Stimulated activated CD4-positive, alpha-beta T cell treated with anti-CD3 and anti-CD28 coated beads, Interleukin-1b, Interleukin-23, amount 100 ng/mL, for 4 hours (primary cell): ENCODE measurements at places on chromosomes 3 and 15.

DNA sequence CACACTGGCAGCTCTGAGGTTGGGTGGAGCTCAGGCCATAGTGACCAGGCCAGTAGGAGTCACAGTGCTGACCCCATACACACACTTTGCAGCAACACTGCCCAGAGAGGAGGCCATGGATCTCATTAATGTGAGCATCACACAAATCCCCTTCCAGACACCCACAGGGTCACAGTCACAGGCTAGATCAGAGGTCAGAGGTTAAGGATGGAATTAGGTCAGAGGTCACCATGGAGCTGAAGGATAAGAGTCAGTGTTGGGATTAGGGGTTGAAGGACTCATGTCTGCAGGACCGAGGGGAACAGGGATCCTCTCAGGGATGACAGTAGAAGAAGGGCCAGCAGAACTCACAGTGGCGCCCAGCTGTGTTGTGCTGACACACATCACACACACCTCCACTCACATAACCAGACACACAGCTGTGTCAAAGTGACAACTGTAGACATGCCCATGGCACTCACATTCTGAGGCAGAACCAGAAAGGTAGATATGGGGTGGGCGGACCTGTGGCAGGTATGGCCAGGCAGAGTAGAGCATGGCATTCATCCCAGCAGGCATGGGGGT, 12.7 kb downstream of the CCDC71 start:
- no peak for DNase-seq

DNA sequence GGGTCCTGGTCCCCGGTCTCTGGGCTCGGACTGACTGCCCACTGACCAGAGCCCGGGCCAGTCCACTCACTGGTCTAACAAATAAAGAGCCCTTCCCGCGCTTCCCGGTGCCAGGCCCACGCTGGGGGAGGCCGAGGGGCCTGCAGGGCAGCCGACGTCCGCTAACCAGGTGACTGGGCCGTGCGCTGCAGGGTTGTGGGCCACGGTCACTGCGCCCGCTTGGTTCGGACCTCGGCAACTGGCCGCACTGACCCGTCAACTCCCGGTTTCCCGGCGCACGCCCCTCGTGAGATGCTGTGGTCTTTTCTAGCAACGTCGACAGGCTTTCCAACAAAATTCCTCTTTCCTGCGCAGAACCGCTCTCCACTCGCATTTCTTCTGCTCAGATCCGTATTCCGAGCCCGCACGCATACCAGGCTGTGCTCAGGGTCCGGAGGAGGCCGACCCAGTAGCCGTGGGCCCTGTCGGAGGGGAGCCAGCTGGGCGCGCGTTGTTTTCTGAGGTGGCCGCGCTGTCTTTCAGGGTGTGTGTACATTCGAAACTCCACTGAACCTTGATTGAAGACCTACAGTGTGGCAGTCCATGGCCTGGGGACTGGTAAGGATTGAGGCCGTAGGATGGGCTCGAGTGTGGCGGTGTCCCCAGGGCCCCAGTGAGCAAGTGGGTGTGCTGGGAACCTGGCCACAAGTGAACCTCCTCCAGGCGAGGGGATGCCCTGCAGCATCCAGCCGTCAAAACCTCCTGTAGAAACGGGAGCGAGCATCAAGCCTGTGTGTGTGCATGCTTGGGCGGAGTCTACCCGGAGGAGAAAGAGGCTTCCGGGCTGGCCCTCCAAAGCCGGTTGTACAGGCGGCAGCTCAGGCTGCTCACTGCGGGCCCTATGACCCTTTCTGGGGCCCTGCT, 875 bp upstream of the NT5DC2 start:
- no peak for DNase-seq

DNA sequence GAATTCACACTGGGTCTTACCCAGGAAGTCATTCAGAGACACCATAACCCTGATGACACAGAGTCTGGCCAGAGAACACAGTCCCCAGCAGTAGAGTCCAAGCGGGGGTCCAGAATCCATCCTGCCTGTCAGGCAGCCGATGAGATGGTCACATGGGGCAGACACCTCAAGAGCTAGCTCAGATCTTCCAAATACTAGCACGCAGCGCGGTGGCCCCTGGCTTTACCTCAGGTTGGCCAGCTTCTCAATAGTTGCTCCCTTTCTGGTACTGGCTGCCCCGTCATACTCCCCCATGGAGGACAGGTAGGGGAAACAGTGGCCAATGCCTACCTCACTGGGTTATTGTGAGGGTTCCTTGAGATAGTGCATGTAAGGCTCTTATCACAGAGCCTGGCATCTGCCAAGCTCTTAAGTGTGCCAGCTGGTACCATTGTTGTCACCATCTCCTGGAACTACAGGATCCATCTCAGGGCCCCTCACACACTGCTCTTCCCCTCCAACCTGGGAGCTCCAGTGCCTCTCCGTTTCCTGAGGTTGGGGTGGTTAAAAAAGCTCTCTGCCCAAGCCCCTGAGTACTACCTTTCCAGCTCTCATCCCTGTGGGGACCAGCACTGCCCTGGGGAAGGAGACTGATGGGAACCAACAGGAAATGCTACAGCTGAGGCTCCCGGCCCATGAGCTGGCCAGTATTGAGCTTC, 3.5 kb upstream of the SLC28A1 start:
- no peak for DNase-seq

DNA sequence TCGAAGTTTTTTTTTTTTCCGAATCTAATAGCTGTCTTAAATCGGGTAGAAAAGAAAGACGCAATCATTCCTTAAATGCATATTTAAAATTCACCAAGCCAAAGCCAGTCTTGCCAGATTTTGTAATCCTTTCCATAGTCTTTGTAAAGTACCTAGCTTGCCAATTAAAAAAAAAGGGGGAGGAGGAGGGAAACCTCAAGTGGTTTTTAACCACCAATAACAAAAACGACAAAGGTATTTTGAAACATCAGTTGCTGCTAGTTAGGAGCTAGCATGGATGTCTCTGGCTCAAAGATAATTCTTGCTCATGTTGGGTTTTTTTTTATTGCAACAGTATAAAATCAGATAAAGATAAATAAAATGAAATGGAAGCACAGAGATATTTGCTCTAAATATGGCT, 187.9 kb downstream of the MECOM start:
- no peak for DNase-seq

- DNase-seq, result no peak
These were observed 14.0 kb upstream of the TOPBP1 start for GRCh38 chr3:133675631-133676335.

DNA sequence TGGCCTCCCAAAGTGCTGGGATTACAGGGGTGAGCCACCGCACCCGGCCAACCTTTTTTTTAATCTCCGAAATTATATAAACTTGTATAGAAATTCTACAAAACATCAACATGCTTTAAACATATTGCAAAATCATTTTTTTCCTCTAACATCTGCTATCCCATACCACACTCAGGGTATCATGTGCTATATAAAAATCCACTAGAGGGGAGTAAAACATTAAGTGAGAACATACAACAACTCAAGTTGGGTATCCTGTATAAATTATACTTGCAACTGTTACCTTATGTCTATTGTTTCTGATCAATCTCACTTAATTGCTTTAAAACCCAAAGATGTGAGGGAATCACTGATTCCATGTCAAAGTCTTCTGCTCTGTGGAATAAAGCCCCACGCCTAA, 71.9 kb upstream of the FBN1 start:
- no peak for DNase-seq

GRCh38 chr3:186882150-186882524, 39.6 kb downstream of the ADIPOQ start:
- DNase-seq, result no peak

DNA sequence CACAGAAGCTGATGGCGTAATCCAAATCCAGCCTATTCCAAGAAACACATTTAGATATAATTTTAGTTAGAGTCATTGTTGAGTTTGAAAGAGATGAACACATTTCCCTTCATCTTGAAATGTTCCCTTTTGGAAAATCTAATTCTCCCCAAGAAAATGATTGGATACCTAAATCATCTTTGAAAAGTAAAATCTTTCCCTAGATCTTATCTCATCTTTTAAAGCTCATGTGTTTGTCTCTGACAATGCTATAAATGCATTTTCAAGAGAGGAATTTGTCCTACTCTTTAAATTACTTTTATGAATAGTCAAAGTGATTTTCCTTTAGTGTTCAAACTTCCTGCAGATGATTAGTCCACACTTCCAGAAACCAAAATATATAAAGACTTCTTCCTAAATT, 82.6 kb upstream of the CNTN6 start:
- no peak for DNase-seq

- DNase-seq, result no peak
These were observed 144.0 kb upstream of the SUCLG2 start for GRCh38 chr3:67798412-67798811.

DNA sequence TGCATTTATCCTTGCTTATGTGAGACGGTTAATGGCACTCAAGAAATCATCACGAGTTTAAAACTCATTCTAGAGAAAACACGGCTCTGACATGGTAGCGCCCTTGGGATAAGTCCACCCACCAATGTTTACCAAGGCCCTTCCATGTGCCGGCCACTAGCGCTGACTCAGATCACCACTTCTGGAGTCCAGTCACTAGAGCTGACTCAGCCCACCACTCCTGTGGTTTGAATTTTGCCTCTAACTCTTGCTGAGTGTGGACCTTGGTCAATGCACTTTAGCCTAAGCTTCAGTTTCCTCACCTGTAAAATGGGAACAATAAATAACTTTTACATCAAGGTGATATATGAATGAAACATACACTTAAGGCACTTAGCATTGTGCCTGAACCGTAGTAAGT, 358.4 kb upstream of the PROK2 start:
- DNase-seq, result no peak

DNA sequence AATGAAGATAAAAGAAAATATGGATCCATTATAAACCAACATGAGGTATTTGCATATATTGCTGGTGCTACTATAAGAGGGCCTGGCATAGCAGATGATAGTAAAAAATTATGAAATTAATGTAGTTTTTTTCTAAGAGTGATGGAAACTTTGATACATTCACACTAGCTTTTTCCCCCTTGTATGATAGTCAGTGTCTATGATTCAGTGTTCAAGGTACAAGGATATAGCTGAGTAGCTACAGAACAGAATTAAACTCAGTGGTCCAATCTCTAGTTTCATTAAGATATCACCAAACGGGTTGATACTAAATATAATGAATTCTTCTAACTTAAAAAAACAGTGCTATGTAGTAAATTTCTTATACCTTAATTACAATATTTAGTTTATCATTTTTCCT, 49.9 kb upstream of the XRN1 start:
- no peak for DNase-seq

DNA sequence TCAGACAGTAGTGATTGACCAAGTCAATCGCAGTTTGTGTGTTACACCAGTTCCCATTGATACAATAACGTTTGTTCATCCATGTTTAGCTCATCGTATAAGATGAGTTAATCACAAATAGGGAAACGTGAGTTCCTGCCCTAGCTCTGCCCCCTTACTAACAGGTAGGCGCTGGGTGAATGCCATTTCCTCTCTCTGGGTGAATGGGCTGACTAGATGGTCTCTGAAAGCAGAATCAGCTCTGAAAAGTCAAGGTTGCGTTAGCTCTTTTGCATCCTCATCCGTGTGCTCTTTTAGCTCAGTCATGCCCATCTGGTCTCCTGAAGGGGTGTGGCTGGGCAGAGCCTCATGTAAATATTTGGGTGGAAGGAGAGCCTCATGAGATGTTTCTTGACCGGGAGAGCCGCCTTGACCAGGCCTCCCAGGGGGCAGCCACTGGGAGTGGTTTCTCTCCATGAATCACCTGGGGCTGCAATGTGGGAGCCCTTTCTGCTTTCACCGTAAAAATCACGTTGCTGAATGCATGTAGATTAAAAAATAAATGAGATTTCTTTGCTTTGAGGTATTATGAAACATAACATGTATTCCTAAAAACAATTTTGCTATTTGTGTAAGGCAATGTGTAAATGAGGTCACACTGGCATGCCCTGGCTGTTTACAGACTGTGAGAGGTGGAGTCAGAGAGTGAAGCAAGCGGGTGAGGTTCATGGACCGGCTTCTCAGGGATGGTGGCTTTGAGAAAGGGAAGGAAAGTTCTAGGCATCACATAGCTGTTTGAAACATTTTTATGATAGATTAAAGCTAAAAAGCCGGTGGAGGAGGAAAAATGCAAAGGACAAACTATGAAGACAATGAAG, 108.4 kb upstream of the RASGRP1 start:
- DNase-seq, result no peak

DNA sequence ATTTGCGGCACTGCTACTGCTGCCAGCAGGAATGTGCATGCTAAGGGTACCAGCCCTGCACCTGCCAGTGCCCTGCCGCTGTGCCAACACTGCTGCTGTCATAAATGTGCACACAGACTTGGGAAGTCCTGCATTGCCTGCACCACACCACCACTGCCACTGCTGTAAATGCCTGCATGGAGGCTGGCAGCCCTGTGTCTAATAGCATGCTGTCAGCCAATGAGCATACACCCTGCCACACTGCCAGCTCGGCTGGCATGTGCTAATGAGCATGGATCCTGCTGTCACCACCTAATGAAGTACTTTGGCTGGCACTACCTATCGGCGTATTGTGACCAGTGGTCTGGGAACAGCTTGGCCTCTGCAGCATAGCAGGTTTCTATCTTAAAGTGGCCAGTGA, 981.8 kb upstream of the GBE1 start:
- no peak for DNase-seq

DNA sequence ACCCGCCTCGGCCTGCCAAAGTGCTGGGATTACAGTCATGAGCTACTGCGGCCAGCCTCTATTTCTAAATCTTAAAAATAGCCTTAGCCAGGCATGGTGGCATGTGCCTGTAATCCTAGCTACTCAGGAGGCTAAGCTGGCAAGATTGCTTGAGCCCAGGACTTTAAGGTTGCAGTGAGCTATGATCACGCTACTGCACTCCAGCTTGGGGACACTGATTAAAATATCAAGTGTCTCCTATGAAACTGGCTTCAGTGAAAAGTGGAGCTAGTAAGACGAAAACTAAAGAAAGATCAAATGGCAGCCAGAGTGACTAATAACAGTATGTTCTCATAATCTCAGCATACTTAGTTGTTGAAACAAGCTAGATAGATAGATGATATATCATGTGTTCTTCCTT, 112.5 kb downstream of the STT3B start:
- DNase-seq, result no peak

- no peak for DNase-seq
These were observed 946.9 kb downstream of the EPHA3 start for GRCh38 chr3:90054311-90054710.

DNA sequence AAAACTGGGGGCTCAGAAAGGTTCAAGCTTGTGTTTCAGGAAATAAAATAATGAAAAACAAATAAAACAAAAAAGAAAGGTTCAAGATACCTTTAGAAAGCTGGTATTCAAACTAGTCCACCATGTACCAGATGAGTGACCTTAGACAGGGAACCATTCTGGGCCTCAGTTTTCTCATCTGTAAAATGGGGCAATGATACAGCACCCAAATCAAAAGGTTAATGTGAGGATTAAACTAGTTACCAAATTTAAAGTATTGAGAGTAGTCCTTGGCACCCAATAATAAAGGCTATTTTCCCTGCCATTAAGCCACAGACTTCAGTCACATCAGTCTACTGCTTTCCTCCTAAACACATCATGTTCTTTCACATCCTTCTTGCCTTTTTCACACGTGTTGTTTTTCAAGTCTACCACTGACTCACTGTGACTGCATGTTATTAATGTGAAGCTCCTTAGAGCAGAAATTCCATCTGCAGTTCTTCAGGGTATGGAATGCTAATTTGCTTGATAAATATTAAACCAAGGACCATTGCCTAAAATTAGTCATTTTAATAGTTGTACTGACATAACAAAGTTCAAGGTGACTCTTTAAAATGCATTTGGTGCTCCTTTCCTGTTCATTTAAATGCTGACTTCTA, 19.9 kb downstream of the TAMM41 start:
- DNase-seq, result no peak
